ENCODE measurements at places on chromosomes 13 and 19.

- DNase-seq: no peak
Observed at GRCh38 chr13:51950722-51951121, 60.5 kb downstream of the ATP7B start.

DNA sequence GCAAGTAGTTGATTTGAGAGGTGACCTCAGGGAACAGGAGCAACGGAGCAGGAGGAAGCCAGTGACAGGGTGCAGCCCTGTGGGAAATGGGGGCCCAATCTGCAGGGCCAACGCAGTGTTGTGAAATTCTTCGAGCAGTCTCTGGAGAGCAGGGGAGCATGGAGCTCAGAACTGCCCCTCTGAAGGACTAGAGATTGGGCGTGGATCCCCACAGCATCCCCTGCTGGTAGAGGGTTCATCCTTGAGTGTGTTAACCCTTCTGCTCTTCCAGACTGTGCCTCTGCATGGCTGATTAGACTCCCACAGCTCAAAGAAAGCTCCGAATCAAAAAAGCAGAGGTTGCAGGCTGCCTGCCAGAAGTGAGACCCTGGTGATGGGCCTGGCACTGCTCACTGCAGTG lies 77.9 kb upstream of the UQCRFS1 start:
- no peak for DNase-seq

GRCh38 chr13:113648216-113648610 lies 9.8 kb downstream of the ATP4B start:
- DNase-seq: no peak

DNA sequence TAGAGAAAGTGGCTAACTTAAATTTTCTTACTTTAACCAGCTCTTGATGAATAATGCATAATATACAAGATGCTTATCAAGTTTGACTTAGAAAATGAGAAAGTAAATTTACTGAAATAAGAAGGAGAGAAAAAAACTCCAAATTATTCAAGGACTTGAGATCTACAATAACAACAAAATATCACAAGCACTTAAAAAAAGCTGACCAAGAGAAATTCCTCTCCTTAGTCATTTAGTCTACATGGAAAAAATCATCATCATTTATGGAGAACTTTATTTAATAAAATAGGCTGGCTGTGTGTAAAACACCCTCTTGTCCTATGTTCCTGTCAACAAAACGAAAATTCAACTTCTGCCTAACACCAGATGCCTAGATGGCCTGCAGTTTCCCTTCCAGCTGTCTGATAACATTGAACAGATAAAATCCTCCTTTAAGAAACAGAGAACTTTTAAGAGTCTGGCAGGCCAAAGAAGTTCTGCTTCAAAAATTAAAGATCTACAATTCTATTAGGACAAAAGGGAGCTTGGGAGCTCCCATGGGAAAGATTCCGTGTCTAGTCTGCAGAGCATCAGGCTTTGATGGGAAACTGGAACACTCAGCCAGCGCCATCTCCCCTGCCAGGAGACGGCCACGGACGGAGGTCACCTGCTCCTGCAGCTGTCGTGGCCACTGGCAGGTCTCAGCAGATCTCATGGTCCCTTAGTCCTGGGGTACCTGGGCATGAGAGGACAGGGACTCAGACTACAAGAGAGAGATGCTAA lies 37.9 kb upstream of the ATP11A start:
- no peak for DNase-seq

- no peak for DNase-seq
Observed at GRCh38 chr13:65149687-65150086, 2080.4 kb downstream of the PCDH9 start.

DNA sequence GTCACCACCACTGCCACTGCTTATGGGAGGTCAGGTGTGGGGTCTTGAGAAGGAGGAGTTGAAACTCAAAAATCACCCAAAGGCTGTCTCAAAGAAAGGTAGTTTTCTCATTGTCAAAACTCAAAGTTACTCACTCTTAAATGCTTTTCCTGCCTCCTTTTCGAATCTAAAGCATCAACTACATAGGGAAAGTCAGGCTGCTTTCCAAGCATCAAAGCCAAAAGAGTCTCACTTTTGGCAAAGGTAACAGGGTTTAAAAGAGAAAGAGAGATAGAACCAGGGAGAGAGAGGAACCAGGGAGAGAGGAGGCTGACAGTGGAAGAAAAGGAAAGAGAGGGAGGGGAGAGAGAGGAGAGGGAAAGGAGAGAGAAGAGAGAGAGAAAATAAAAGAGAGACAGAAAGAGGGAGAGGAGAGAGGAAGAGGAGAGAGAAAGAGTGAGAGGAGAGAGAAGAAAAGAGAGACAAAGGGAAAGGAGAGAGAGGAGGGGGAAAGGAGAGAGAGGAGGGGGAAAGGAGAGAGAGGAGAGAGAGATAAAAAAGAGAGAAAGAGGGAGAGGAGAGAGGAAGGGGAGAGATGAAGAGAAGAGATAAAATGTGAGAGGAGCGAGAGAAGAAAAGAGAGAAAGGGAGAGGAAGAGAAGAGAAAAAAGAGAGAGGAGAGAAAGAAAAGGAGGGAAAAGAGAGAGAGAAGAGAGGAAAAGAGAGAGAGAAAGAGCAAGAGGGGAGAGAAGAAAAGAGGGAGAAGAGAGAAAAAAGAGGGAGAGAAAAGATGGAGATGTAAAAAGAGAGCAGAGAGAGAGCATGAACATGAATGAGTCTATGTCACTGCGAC lies 262.0 kb upstream of the TSHZ3 start:
- no peak for DNase-seq

- no peak for DNase-seq
Observed at GRCh38 chr13:98496479-98496791, 80.5 kb downstream of the STK24 start.

DNA sequence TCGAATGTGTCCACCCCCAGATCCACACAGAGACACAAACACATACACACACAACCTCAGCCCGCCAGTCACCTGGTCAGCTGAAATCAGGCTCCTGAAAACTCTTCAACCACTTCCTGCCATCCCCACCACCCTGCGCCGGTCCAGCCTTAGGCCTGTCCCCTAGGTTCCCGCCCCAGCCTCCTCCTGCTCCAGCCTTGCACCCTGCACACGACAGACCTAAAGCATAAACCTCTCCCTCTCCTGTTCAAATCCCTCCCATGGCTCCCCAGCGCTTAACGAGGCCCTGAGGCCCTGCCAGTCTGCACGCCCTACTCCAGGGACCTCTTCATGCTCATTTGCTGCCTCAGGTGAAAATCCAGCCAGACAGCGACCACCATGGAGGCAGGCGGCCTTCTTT lies 7.1 kb downstream of the PNMA8B start:
- no peak for DNase-seq

DNA sequence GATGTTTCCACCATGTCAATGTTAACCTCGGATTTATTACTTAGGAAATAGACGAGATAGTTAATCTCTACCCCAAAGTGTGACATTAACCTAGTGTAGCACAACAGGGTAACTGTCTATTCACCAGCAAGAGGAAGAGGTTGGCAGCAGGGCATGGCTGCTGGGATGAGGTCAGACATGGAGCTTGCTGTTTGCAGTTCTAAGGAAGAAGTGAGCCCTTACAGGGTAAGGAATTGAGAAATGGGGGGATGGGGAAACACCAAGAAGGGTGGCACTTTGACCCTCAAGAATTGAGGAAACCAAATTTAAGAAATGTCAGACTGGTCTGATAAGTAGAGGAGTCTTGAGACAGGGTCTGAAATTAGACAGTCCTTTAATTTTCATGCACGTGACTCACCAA lies 62.4 kb downstream of the MBD3L2B start:
- DNase-seq: no peak

- DNase-seq: no peak
Observed at GRCh38 chr13:50617134-50617721, 226.3 kb downstream of the DLEU7 start.

GRCh38 chr13:59510386-59510785 lies 653.3 kb downstream of the DIAPH3 start:
- DNase-seq: no peak

DNA sequence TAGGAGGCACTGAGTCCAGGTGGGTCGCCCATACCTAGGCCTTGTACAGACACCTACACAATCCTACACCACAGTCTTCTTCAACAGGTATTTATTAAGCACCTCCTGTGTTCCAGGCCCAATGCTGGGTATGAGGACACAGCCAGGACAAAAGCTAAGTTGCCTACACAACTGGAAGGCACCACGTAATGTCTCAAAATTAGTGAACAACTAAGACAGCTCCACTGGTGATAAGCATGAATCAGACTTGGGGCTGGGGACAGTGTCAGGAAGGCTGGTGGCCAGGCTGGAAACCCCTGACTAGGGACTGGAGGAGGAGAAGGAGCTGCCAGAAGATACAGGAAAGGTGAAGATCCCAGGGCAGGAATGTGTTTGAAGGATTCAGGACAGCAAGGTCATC lies 2.4 kb downstream of the SMIM24 start:
- DNase-seq: no peak

- DNase-seq: no peak
Observed at GRCh38 chr19:366205-366783, 21.7 kb upstream of the MIER2 start.

DNA sequence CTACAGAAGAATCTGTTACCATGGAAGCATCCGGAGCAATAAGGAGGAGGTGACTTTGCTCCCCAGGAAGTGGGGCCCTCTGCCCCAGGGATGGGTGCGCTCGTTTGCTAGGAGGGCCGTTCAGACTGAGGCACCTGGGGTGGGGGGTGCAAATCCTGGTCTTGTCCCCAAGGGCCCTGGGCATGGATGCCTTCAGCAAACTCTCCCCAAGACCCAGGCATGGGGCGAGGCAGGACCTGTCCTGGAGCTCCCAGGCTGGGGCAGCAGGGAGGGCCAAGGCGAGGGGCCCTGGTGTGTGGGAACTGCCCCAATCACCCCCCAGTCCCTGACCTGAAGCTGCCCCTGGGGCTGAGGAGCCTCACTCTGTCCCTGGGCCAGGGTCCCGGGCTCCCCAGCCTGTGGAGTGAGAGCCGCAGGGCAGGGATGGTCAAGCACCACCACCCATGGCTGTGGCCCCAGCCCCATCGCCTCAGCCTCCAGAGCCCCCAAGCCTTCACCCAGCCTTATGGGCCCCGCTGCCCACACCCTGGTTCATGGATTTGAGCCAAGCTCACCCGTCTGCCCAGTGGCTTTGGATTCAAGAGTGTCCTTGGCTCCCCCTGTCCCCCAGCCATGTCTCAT lies 240.6 kb upstream of the SGCG start:
- no peak for DNase-seq

DNA sequence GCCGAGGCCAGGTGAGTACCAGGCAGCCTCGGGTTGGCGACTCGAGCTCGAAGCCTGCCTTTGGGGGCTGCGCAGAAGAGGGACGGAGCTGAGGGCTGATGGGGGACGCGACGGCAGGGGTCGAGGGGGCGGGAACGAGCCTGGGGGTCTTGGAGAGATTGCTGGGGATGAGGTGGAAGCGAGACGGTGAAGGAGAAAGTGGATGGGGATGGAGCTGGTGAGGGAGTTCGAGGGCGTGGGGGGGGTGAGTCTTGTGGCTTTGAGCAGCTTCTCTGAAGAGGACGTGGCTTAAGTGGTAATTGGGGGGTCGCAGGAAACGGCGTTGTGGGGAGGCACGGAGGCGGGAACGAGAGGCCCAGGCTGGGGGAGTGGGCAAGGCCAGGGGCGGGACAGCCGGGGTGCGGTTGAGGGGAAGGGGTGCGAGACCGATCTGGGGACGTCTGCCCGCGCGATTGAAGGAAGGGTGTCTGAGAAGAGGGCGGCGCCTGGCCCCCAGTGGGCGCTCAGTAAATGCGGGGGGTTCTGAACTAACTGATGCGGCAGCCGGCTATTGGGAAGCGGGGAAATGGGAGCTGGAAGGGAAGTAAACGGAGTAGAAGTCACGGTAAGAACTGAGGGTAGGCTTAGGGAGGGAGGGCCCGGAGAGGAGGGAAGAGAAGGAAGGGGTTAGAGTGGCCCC lies 426 bp downstream of the MYO9B start:
- DNase-seq: peak; percentile 40

- no peak for DNase-seq
Observed at GRCh38 chr13:110251193-110251819, 55.7 kb downstream of the COL4A1 start.

GRCh38 chr13:47100214-47100853 lies 203.5 kb upstream of the HTR2A start:
- DNase-seq: peak; percentile 11

DNA sequence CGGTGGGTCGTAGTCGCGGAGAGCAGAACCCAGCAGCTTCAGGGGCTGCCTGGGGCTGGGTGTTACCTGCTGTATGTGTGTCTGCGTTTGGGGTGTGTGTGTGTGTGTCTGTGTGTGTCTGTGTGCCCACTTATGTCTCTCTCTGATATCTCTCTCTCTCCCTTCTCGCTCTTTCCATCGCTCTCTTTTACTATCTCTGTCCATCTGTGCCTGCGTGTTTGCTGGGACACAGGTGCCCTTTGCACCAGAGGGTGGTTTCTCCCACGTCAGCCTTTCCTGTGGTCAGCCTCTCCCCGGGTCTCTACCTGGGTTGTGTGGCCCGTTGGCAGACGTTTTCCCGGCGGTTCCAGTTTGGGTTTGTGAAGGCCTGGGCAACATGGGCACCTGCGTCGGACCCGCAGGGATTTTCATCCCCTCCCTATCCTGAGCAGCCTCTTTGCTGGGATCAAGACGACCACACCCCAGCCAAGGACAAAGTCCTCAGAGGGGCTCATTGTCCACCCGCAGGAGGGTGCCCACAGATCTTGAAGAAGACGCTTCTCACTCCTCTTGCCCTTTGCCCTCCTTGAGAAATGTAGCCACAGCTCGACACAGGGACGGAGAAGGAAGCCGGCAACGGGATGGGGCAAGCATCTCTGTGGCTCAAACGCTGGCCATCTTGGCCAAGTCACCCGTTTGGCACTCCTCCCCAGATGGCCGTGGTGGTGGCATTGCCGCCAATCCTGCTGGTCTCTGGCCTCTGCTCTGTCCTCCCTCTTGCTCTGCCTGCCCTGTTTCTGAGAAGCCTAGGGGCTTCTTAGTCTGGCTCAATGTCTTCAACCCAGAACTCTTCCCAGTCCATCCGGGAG lies 43.3 kb downstream of the ZNF146 start:
- DNase-seq: no peak

- no peak for DNase-seq
Observed at GRCh38 chr13:94459116-94459515, 20.4 kb downstream of the DCT start.

DNA sequence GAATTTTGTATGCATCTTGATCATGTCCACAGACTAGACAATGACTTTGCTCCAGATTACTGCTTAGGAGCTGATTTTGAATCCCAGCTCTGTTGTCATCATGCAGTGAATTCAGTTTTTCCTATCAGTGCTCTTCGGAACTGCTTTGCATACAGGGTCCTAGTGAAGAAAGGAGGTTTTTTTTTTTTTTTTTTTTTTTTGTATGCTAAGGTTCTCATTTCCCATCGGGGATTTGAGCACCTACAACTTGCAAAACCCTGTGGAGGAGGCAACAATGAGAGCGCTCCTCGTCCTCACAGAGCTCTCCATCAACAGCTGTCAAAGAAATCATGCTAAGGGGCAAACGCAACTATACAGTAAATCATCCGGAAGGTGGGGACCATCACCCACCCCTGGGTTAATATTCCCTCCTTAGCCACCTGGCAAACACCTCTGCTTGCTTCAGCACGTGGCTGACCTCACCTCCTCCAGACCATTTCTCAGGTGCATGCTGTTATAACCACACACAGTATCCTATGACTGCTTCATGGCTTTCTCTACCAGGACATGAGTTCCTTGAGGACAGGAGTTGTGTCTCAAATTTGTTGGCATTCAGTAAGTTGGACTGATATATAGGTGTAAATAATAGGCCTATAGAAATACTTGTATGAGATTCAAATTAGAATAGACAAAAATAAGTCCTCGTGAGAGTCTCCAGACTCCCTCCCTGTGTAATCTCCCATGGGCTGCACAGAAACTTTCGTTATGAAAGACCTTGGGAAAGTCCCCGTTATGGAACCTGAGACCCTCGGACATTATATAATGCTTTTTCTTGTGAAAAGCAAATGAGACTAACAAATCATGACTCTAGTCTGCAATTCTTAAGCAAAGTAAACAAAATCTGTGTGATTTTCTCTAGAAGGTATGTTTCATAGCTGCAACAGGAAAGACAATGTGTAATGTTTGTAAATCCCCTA lies 113.8 kb downstream of the KATNAL1 start:
- DNase-seq: no peak
